ENCODE measurements at places on chromosomes 13 and 19.

DNA sequence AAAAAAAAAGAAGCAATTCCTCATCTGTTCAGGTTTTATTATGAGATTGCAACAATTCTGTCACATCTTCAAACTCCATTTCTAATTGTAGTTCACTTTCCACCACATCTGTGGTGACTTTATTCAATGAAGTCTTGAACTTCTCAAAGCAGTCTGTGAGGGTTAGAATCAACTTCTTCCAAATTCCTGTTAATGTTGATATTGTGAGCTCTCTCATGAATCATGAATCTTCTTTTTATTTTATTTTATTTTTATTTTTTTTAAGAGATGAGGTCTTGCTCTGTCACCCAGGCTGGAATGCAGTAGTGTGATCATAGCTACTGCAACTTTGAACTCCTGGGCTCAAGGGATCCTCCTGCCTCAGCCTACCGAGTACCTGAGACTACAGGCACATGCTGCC is 19.6 kb downstream of the ARHGAP35 start:
- DNase-seq, result no peak

DNA sequence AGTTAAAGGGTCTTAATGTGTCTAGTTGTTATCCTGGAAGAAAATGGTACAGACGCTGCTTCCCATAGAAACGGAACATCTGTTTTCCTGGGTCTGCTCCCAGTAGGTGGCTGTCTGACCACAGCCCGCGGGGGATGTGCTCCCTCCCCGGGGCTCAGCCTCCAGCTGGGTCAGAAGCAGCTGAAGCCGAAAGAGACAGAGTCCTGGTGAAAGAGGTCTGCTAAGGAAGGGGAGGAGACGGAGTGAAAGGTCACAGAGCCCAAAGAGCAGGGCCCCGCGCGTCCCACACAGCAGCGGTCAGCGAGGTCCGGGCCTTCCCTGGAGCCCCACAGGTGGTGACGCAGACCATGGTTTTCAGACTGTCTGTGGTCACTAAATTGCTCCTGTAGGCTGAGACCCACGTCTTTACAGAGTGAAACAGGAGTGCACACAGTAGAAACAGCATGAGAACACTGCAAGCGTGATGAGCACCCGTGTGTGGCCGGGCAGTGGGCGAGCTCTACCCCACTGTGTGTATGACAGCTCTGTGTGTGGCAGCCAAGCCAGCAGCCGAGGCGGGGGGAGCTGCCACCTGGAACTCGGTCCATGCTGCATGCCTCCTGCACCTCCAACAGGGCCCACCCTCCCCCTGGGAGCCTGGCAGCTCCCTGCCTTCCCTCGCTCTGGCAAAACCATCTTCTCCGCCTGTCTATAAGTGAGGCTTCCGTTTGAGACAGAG is 52.0 kb upstream of the C13orf46 start:
- no peak for DNase-seq

DNA sequence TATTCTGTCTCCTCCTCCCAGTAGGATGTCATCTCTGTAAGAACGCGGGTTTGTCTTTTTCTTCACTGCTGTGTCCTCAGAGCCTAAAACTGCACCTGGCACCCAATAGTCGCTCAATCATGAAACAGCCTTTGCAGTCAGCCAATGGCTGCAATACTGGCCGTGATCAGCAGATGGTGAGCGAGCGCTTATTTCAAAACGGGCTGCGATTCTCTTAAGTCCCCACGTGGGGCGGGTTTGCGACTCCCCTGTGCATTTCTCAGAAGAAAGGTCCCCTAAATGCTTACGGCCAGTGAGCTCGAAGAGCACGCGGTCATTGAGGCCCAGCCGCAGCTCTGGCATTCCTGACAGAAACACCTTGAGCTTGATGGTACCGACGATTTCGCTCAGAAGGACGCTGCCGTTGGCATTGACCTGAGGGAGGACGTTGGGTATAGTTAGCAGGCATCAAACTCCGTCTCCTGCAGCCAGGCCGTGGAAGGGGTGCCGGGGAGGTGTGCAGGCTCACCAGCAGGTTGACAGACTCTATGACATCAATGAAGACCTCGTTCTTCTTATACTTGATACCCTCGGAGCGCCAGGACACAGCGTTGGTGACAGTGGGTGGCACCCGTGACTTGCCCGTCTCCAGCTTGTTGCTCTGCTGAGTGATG is 6.0 kb downstream of the AP1M2 start:
- peak; percentile 80 for DNase-seq

GRCh38 chr13:83009987-83010386 is 872.3 kb downstream of the SLITRK1 start:
- no peak for DNase-seq

DNA sequence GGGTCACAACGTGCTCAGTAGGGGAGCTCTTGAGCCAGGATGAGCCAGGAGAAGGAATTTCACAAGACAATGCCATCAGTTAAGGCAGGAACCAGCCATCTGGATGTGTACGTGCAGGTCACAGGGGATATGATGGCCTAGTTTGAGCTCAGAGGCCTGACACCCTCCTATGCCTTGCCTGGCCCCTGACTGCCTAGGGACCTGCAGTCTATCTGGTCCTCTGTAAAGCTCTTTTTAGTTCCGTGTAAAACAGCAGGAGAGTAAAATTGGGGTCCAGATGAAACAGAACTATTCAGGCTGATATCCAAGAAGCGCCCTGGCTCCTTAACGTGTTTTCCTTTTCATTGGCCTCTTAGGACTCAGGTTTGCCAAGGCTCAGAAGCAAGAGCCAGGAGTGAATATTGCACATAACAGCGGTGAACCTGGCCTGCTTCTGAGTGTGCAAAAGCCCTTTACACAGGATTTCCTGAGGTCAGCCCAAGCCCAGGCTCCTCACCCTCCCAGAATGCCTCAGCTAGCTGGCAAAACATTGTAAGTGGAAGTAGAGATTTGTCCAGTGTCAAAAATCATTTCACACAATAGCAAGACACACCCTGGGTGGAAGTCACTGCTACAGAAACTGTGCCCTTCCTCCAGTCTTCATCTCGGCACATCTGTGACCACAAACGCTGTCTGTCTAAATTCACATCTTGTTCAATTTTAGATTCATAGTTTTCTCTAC is 777.2 kb downstream of the UQCRFS1 start:
- DNase-seq, result no peak

- DNase-seq, result no peak
These were observed 779.5 kb downstream of the GPC5 start for GRCh38 chr13:92177966-92178365.

GRCh38 chr19:42553292-42554045 is 25.2 kb upstream of the CEACAM1 start:
- peak; percentile 15 for DNase-seq

DNA sequence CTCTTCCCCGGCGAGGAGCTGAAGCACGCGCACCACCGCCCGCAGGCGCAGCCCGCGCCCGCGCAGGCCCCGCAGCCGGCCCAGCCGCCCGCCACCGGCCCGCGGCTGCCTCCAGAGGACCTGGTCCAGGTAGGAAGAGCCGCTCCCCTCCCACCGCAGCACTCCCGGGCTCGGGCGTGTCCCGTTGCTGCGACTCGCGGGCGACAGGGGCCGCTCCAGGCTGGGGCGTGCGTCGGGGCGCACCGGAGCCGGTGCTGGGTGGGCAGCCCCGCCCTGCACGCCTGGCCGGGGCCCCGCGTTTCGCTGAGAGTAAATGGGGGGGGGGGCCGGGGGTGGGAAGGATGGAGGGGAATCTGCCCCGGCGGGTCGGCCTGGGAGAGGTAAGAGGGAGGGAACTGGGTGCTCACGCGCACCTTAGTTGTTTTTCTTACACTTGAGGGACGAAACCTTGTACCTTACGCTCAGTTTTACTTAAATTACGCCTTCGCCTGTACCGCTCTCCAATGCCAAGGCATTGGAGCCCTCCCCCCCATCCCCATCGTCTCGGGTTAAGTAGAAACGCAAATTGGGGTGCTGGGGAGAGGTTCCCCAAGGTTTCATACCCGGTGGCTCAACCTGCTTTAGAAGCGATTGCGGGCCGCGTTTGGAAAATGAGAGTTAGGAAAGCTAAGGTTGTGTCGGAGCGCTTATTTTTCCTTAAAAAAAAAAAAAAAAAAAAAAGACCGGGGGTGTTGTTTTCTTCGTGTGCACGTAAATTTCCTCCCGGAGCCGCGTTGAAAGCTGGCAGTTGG is 850 bp downstream of the KLF5 start:
- no peak for DNase-seq

DNA sequence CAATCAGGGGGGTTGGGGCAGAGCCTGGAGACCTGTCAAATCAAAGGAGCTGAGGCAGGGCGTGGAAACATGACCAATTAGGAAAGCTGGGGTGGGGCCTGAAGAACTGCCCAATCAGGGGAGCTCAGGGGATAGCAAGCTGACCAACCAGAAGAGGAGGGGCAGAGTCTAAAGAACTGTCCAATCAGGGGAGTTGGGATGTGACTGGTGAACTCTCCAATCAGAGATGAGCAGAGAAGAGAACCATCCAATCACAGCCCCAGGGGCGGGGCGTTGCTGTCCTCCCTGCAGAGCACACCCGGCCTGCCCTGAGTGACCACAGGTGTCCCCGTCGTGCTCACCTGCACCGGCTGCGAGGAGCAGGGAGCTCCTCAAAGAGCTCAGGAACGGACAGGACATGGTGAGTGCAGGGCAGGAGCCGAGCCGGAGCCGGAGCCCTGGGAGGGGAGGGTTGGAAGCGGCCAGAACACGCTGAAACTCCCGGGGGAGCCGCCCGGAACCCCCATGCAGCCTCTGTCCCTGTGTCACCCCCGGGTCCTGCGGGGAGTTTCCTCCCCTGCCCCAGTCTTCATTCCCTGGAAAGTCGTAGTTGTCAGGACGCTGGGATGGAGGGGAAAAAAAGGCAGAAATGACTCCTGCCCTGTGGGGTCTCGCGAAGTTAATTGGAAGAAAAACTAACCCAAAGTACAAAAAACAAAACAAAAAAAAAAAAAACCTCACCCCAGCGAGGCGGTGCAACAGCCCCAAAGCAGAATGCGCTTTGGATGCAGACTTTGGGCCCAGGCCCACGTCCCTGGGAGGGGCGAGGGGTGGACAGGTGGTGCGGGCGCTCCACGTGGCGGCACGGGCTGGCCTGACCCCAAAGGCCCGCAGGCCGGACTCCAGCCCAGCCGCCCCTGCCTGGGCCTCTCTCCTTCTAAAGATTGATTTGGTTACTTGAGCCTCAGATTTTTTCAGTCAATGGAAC is at the start of gene ZNF556:
TSS of gene ZNF556 (plus strand) at position 311 of the 967 bp plus-strand sequence. CDS start at position 398, 87 bp downstream.
- no peak for DNase-seq
